ENCODE measurements at places on chromosomes 1 and 21.

DNA sequence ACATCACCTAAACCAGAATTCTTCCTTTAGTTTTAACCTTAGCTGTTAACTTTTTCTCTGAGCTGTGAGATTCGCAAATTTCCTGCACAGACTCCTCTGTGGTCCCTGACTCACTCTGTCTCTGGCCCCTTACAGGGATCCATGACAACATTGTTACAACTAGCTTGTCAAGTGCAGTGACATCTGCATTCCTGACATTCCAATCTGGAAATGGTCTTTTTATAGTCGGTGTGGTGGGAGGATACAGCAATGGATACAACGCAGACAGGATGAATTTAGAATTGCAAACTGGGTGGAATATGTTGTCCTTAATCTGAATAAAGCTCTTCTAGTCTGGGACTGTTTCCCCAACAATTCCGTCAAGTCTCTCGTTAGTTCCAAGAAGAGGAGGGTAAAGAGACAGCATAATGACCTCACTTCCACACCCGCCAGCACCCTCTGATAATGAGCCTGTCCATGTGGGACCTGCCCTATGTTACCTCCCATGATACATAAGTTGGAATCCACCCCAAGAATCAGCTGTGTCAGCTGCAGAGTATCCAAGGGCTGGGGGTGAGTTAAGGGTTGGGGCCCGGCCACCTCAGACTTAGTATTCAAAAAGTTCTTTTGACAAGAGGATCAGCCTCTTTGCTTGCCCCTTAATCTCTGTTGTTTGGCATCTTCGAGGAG lies 49.4 kb downstream of the ILDR2 start:
- DNase-seq = no peak

DNA sequence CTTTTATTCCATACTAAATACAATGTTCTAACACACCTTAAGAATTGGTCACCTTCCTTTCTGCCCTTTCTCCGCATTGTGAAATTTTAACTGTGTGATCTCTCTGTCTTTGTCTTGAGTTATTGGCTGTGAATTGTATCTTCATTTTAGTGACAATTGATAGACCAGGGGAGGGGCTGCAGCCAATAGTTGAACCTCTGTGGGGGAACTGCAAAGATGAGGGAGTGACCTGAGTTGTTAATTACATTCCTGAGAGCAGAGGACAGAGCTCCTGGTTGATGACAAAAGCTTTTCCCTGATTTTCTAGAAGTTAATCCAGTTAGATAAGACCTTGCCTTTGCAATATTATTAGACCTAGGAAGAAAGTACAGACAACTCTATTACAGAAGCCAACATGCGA lies 1535.7 kb downstream of the BRINP3 start:
- no peak for DNase-seq

GRCh38 chr1:116762281-116762680 lies 8.1 kb downstream of the CD2 start:
- no peak for DNase-seq

DNA sequence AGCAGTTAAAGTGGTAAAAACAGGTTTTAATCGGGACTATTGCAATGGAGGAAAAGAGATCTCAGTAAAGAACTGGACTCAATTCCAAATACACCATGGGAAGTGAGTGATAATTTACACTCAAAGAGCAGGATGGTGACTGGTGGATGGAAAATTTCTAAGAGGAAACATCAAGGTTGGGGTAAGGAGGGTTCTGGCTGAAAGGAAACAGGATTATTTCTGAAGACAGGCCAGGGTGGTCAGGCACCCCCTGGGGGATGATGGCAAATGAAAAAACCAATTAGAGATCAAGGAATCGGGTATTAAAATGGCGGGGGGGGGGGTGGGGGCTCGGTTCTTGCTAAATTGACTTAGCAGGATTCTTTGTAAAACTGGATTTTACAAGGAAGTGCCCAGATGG lies 12.3 kb upstream of the HSD11B1 start:
- DNase-seq = no peak

- DNase-seq = no peak
These were observed 119.2 kb downstream of the GALNT2 start for GRCh38 chr1:230186003-230186863.

GRCh38 chr1:154586231-154586630 lies 18.7 kb downstream of the CHRNB2 start:
- DNase-seq = no peak

- no peak for DNase-seq
These were observed 4.8 kb upstream of the LRRC8B start for GRCh38 chr1:89519779-89520358.

GRCh38 chr1:54490361-54491248 lies 57.4 kb upstream of the ACOT11 start:
- DNase-seq = no peak
